NCI-H1436 treated with DMSO at 0.1 percent for 48 hours (cell line): ENCODE measurements at places on chromosomes 6 and 20.

- no peak for DNase-seq
Observed at GRCh38 chr6:1176567-1176966, 135.3 kb upstream of the FOXQ1 start.

DNA sequence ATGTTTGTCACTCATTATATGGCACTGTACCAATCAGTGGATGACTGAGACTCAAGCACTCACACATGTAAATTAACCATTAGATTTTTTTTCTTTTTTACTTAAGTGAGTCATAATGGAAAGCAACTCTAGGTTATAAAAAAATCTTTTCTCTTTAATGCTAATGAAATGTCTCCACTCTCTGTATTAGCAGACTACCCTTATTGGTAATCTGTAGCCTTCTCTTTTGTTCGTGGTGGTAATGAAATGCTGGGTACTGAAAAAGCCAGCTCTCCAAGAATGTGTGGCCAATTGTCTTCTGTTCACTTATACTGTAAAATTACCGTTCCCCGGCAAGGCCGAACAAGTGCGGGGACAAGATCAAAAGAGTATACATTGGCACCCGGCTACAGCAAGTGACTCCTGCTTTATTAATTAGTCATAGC is 69.0 kb downstream of the AFG1L start:
- no peak for DNase-seq

DNA sequence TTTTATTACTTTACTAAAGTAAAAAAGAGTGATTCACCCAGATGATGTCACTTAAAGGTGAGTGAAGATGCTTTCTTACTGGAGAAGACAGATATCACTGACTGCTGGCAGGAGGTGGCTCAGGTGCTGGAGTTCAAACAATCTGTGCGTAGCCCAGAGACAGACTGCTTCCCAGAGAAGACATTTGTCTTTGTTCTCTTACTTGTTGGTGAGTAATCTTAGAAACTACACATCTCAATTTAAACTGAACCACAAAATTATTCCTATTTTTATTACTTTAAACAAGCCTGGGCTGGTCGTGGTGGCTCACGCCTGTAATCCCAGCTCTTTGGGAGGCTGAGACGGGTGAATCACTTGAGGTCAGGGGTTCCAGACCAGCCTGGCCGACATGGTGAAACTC is 92.2 kb downstream of the CEP162 start:
- DNase-seq = no peak

DNA sequence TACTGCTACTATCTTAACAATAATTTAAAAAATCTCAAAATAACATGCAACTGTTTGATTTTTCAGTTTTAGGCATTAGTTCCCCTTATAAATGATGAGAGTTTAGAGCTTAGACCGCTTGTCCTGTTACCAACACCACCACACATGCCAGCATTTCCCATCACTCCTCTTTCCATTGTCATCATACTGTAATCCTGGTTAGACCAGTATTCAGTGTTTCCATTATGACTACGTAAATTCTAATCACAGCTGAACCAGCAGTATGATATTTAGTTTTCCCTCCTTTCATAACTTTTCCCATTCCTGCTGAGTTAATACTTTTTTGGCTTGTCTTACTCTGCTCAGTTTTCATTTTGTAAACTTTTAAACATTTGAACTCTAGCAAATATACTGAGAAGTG is 12.2 kb upstream of the TBC1D20 start:
- no peak for DNase-seq

- DNase-seq = no peak
Observed at GRCh38 chr20:40765814-40766480, 76.9 kb upstream of the MAFB start.

- no peak for DNase-seq
Observed at GRCh38 chr6:89509777-89510281, 76.9 kb downstream of the ANKRD6 start.

DNA sequence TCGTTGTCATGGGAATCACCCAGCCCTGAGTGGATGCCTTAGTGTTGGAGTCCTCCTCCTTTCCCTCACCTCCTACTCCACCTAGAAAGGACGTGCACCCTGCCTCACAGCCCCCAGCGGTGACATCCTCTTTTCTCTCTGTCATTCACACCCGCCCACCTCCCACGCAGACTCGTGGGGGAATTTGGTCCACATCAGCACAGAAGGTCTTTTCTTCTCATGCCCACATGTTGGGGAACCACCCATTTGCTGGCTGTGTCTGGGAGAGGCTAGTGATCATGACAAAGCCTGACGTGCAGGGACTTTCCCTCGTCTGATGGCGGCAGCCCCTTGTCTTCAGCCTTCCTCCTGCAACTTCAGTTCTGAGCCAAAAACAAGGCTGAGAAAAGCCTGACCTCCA is 96.0 kb upstream of the CNKSR3 start:
- DNase-seq = no peak

- DNase-seq = no peak
Observed at GRCh38 chr6:95280686-95281273, 296.6 kb upstream of the MANEA start.

GRCh38 chr6:145031962-145032361 is 703.4 kb downstream of the EPM2A start:
- DNase-seq = no peak

GRCh38 chr6:6721606-6722005 is 133.1 kb downstream of the LY86 start:
- no peak for DNase-seq

GRCh38 chr20:41701588-41702348 is 83.6 kb upstream of the CHD6 start:
- DNase-seq = no peak
